Activated T-cell treated with anti-CD3 and anti-CD28 coated beads, Interleukin-2, amount 50 U/mL, for 48 hours (primary cell): ENCODE measurements at places on chromosomes 1 and 21.

- no peak for DNase-seq
Measured at GRCh38 chr1:154501423-154502065, 475 bp upstream of the TDRD10 start.

GRCh38 chr1:85427331-85427730 lies 37.6 kb downstream of the DDAH1 start:
- no peak for DNase-seq

- peak; percentile 87 for DNase-seq
Measured at GRCh38 chr1:210407207-210407886, 78.6 kb downstream of the HHAT start.

GRCh38 chr1:192476802-192477298 lies 98.7 kb upstream of the RGS1 start:
- no peak for DNase-seq

DNA sequence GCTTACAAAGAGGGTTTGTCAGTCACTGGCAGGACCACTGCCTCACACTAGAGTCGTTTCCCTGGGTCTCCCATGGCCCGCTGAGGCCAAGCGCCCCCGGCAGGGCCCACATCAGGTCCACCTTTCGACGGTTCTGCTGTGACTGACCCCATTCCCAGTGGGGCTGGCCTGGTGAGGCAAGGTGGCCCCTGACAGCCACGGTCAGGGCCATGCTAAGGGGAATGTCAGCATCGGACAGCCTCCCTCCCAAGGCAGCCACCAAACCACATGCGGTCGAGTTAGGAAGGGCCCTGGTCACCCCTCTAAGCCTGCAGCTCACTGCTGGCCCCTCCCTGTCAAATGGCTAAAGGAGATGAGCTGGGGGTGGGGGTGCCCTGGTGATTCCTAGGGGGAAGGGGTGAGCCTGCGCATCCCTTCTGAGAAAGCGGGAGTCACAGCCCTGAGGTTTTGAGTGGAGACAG lies 2.9 kb upstream of the KIF17 start:
- peak; percentile 12 for DNase-seq

DNA sequence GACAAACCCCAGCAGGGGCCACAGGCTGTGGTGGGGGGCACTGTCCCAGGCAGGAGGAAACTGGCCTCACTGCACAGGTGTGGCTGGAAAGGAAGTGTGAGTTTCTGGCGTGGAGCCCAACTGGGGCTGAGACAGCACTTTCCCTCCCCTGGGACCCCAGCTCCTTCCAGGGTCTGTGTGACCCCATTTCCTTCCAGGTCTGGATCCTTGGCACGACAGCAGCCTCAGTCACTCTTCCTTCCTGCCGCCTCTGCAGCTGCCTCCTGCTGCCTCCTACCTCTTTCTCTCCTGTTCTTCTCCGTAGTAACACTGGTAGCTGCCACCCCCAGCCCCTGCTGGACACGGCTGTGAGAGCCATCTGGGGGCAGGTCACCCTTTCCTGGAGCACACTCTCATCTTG lies 88.0 kb downstream of the SIK1 start:
- no peak for DNase-seq

GRCh38 chr1:101371259-101371658 lies 134.4 kb downstream of the S1PR1 start:
- DNase-seq = no peak

DNA sequence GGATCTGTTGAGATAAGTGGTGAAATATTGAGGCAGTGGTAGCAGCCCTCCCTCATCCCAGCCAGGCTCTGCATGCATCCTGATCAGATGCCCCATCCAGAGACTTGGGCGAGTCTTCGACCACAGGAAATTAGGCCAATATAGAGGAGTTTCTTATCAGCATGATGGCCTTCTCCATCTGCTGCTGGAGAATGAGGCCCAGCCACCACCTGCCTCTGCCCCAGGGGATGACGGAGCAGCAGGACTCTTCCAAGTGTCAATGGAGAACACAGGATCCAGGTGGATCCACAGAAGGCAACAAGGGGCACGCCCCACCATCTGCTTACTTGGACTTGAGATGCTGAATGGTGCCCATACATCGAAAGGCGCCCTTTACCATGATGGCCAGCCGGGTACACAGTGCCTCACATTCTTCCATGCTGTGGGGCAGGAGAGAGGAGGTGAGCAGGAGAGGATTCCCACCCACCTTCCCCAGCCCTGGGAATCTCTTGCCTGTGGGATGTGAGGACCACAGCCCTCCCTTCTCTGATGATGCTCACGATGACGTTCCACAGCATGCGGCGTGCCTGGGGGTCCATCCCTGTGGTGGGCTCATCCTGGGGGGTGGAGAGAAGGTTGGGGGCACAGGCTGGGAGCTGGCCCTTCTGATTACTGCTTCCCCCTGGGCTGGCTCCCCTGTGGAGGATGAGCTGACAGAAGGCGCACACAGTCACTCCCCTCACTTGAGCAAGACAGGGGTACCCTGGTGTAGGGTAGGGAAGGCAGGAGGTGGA lies 91.5 kb upstream of the GCLM start:
- no peak for DNase-seq

DNA sequence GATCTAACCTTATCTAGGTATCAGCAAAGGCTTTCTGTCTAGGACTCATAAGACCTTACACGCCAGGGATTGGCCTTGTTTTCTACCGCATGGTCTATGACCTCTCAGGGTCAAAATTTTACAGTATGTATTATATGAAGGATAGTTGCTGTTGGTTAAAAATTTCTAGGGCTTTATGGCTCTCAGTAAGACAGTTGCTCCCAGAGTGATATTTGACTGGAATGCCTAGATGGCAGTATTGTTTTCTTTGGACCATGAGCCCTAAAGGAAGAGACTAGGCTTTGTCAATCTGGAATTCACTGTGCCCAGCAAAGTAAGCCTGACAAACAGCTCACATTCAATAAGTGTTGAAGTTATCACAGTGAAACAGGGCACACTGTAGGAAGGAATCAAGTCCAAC lies 37.6 kb downstream of the C1orf87 start:
- no peak for DNase-seq
